ENCODE measurements at places on chromosomes 2 and 18.

GRCh38 chr2:189601043-189601442, 20.5 kb upstream of the SLC40A1 start:
- no peak for DNase-seq

DNA sequence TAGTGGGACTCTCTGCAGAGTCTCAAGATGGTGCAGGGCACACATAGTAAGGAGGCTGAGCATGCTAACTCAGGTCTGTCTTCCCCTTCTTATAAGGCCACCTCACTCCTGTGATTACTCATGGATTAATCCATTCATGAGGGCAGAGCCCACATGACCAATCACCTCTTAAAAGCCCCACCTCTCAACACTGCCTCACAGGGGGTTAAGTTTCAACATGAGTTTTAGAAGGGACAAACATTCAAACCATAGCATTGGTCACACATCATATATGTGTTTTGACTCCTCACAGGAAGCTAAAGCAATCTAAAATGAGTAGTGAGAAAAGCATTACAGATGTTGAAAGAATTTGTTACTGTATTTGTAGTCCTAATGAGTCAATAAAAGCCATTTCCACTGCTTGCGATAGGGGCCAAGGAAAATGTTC, 57.5 kb downstream of the DTNA start:
- DNase-seq: no peak

- no peak for DNase-seq
Observed at GRCh38 chr2:234496055-234496834, 636 bp downstream of the ARL4C start.

DNA sequence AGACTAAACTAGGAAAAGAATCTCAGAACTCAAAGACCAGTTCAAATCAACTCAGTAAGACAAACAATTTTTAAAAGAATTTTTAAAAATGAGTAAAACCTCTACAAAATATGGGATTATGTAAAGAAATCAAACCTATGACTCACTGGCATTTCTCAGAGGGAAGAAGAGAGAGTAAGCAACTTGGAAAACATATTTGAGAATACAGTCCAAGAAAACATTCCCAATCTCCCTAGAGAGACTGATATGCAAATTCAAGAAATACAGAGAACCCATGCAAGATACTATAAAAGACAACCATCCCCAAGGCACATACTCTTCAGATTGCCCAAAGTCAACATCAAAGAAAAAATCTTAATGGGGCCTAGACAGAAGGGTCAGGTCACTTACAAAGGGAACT, 162.7 kb downstream of the WDPCP start:
- DNase-seq: no peak

DNA sequence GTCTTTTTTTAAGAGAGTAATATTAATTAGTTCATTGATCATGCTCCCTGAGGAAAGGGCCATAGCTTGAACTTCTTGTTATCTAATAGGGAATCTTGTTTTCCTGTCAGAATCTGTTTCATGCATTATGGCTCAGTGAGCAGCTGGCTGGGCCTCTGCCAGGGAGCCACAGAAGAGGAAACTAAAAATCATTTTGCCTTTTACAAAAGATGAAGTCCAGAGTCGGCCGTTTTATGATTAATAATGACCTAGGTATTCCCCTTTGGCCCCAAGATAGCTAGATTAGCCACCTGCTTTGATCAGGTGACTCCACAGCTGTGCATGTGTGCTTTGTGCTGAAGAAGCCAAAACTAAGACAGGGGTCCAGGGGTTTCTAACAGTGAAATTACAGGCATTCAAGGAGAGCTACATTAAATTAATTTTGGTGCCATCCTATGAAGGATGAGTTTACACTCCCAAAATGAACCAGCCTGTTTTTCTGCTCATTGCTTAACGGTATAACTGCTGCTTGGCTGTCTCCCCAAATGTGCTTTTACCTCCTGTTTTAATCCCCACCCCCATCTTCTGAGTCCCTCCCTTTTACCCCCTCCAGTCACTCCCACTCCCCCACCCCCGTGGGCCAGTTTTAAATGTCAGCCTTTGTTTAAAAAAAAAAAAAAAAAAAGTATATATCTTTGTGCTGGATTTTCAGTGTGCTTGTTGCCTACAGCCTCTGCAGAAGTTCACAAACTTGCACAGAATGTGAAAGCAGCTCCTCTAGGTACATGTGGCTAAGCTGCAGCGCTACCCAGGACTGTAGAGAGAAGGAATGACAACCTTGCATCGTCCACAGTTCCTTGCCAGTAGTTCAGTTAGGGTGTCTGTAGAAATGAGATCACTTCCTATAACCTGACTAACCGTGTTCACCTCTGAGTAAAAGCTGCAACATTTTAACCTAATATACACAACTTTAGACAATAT, 93.1 kb downstream of the CABLES1 start:
- no peak for DNase-seq

GRCh38 chr2:226548732-226549131, 250.9 kb downstream of the IRS1 start:
- no peak for DNase-seq

DNA sequence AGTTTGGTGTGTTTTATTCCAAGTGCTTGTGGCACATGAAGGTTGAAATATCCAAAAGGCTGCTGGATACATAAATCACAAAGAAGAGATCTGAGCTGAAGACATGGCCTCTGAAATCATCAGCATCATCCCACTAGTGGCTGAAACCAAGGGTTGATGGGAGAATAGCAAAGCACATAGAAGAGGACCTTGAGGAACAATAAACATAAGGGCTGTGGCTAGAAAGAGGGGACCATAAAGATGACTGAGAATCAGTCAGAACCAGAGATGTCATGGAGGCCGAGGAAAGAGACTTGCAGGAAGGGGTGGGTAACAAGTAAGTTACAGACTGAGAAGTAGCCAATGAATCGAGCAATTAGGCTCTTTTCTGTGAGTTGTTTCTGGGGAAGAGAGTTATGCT, 116.8 kb downstream of the CDC42EP3 start:
- DNase-seq: no peak

GRCh38 chr2:228901531-228901930, 369.6 kb downstream of the PID1 start:
- DNase-seq: no peak

- no peak for DNase-seq
Observed at GRCh38 chr2:70712916-70713315, 55.1 kb downstream of the ADD2 start.

- DNase-seq: no peak
Observed at GRCh38 chr18:13762690-13763439, 36.4 kb downstream of the RNMT start.

DNA sequence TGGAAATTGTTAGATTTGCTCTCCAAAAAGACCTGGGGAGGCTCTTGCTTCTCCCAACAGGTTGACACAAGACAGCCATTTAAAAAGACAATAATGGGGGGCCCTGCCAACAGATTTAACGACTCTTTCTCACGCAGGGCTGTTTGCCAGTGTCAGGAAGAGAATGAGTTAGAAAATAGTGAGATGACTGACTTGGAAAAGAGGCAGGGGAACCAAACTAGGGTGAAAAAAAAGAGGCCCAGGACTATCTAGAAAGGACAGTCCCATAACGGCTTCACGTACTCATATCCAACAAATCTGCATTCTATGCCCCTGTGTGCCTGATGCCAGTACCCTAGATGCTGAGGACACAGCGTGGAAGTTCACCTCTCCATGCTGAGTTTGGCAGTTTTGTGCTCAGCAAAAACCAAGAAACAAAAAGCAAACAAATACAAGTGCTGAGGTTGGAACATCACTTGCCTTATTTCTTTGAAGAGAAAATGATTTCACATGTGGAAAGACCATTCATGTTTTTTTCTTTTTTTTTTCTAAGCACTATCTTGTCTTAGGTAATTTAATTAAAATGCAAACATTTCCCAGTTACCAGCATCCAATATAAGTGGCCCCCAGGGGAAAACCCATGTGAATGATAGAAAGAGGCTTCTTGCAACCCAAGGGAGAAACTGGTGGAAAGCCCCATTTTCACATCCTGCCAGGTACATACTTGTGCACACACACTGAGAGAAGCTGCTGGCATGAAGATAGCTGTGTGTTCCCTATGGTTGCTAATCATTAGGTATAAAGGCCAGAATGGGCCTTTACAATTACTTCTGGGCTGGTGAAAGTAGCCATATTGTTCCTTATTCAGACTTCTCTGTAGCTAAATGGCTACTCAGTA, 10.6 kb upstream of the WIPF1 start:
- no peak for DNase-seq

- DNase-seq: no peak
Observed at GRCh38 chr18:46636040-46636630, 20.9 kb downstream of the LOXHD1 start.
